ENCODE measurements at places on chromosomes 7 and 10.

- no peak for DNase-seq
These were observed 744 bp downstream of the CREM start for GRCh38 chr10:35127289-35127891.

- DNase-seq = no peak
These were observed 301.0 kb downstream of the SORCS1 start for GRCh38 chr10:106863549-106863948.

DNA sequence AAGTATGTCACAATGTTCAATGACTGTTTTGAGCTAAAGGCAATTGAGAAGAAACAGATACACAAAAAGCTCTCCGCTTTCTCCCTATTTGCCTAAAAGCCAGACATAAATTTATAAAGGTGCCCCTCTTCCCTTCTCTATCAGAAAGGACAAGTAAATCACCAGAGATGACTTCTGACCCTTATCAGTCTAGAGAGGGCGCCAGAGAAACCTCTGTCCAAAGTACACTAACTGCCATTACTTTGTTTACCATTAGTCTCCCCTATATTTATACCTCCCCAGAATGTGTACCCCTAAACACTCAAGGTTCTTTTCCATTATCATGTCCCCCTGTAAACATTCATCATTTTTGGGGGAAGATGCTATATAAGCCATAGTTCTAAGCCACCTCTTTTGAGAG is 49.3 kb downstream of the TPK1 start:
- DNase-seq = no peak

GRCh38 chr7:51315393-51316261 is 982 bp downstream of the COBL start:
- no peak for DNase-seq

DNA sequence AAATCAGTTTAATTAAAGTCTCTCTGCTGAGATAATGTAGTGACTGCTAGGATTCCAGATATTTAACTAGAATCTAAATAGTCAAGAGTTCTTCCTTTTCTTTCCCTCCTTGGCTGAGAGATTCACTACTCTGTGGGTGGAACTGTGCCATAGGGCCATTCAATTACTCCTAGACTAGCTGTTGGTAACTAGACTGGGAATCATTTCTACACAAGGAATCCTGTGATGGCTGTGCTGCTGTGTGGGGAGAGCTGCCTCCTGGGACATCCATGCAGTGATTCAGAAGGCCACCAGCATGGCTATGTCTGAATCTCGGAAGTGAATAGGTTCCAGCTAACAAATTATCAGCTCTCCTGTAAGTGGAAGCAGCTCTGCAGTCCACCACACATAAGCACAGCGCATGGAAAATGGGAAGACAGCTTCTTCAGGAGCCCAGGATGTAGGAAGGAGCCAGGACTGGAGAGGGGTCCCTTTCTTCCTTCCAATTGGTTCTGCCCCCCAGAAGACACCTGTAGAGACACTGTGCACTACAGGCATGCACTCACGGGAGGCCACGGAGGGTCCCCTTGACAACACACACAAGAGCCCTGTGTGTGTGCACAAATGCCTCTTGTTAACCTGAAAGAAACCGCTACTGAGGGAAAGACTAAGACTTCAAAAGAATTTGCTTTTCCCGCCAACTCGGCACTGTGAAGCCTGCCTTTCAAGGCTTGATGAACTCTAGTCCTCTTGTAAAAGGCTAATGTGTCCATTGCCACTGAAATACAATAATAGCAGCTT is 66.5 kb downstream of the SCRN1 start:
- no peak for DNase-seq

GRCh38 chr7:37601321-37601720 is 82.2 kb upstream of the GPR141 start:
- DNase-seq = no peak

DNA sequence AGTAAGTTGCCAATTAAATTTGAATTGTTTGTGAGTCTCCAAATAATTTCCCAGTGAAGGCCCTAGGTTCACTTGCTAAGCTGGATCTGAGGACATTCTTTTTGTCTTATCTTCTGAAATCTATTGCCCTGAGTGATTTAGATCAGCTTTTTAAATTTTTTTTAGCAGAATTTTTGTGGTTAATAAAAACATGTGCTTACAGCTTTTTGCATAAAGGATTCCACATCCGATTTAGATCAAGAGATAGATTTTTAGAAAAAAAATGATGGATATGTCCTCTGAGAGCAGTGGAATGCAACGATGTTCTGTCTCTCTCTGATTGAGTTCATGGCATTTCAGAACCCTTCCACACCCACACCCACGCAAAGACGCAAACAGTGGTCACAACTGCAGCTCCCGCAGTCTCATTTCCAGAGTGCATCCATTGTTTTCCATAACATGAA is 358.8 kb downstream of the SUGCT start:
- no peak for DNase-seq

GRCh38 chr10:132355754-132356153 is 23.8 kb downstream of the LRRC27 start:
- DNase-seq = no peak

DNA sequence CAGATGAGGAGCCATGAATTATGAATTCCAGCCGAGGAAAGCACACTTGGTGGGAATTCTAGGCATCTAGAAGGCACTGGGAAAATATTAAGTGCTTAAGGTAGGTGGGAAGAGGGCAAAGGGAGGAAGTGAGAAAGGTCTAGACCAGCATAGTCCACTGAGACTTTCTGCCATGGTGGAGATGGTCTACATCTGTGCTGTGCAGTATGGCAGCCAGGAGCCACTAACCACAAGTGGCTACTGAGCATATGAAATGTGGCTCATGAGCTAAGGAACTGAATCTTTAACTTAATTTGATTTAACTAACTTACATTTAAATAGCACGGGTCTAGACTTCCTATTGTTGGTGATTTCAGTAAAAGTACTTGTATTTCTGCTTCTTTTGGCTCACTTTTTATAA is 82.5 kb upstream of the SEM1 start:
- DNase-seq = no peak

GRCh38 chr10:63605197-63605967 is 84.2 kb downstream of the REEP3 start:
- DNase-seq = no peak

DNA sequence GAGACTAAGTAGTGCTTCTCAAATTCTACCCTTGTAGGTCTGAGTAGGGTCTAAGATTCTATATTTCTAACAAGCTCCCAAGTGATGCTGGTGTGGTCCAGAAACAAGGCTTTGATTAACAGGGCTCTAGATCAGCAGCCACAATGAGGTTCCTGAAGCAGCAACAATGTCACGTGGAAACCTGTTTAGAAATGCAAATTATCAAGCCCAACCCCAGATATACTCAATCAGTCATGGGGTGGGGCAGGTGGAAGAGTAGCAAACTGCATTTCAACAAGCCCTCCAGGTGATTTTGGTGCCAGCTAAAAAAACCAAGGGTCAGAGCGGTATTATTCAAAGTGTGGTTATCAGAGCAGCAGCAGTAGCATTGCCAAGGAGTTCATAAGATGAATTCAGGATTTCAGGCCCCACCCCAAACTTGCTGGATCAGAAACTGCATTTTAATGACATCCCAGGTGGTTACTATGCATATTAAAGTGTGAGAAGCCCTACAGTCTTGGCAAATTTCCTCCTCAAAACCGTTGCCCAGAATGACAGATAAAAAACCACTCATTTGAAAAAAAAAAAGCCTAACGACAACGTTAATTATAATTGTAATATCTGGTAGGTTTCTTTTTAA is 199.2 kb downstream of the AHR start:
- DNase-seq = no peak

- DNase-seq = no peak
These were observed 135.9 kb upstream of the MBL2 start for GRCh38 chr10:52908478-52908877.

DNA sequence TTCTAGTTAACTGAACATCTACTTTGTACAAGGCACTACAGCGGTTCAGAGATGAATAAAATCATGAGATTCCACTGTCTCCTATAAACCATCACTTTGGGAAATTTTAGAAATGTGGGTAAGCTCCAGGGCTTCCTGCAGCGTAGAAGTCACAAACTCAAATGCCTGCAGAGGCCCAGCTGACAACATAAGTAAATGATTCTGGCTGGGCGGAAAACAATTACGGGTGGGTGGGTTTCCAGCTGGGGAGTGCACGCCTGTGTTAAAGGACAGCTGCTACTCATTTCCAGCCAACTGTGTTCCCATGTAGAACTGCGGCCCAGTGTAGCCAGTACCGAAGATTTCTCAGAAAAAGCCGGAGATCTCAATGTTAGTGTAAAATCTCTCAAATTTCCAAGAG is 69.5 kb upstream of the ATRNL1 start:
- no peak for DNase-seq

DNA sequence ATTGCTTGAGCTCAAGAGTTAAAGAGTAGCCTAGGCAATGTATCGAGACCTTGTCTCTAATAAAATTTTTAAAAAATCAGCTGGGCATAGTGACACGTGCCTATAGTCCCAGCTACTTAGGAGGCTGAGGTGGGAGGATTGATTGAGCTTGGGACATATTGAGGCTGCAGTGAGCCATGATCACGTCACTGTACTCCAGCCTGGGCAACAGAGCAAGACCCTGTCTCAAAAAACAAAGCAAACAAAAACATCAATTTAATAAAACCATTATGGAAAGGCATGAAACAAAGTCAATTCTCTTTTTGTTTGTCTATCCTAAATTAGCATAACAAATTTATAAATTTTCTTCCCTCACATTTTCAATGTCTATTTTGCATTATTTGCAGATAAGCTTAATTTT is 108.4 kb downstream of the PHF14 start:
- DNase-seq = no peak

- no peak for DNase-seq
These were observed at the start of gene SGMS1 for GRCh38 chr10:50623663-50624412. Gene SGMS1 (minus strand): TSS chr10:50623956. CDS start chr10:50344114, 279,842 bp downstream.

GRCh38 chr7:80466636-80467035 is 45.2 kb downstream of the GNAT3 start:
- no peak for DNase-seq

- no peak for DNase-seq
These were observed 148.5 kb downstream of the POLR1F start for GRCh38 chr7:19560111-19560883.

DNA sequence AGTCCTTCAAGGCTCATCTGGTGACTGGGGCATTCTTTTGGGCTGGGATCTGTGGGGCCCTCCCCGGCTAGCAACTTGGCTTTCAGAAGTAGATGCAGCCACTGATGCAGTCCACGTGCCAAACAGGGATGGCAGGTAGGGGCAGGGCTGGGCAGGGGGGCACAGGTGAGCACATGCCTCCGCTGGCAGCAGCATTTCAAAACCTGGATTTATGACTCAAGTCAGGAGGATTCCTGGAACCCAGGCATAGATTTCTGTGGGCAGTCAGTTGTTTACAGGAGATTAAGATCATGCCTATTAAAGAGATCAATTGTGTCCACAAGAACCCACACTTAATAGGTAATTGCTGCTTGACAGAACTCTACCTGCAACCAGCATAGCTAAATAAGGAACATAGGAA is 839 bp upstream of the HABP2 start:
- DNase-seq = no peak

DNA sequence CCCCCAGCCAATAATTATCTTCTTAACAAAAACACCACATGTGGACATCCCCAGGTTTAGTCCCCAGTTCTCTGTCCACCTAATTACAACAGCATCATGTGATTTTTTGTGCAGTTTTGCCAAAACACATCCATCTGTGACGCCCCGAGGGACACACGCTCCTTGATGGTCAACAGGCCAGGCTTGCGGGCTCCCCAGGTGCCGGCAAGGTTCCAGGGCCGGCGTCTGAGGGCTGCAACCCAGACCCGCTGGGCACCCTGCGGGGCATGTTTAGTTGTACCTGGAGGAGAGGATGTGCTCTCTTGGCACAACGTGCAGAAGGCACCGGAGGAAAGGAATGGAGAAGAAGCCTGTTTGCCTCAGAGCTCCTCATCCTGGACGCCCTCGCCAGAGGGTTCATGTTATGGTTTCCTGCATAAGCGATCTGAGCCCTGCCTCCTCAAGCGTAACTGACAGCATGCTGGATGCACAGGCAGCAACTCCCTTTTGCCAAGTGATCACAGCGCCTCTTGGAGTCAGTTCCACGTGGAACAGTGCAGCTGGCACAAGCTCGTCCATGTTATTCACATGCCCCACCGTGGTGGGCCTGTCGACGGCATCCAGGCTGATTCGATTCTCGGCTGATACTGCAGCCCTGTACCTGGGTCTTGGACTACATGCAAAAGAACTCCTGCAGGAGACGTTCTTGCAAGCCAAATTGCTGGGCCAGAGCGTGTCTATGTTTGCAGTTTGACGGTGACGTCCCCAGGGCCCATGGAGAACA is 41.6 kb downstream of the JAKMIP3 start:
- no peak for DNase-seq

DNA sequence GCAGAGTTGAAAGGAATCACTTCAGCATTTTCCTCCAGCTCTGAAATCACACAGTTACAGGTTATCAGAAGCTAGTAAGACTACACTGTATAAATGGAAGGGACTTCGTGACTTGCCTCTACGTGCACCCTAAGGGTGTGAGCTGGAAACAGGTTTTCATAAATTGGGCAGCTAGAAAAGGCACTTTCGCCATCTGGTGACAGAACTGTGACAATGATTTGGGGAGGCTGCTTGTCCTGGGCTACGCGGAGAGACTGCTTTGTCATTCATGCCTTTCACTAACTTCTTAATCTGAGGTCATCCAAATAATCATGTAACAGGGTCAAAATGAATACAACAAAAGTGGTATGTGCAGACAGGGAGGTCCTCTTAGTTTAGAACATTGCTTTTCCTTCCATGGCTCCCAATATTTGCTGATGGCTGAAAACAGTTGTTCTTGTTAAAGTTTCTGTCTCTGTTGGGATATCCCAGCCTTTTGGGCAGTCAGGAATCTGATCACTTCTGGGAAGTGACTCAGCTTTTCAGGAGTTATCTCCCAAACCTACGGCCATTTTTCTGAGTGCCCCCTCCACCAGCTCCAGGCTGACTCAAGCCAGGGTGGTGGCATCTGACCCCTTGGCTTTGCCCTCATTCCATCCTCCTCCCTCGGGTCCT is 17.8 kb downstream of the VWC2 start:
- DNase-seq = no peak

- no peak for DNase-seq
These were observed 35.1 kb downstream of the RHOBTB1 start for GRCh38 chr10:60908896-60909295.

DNA sequence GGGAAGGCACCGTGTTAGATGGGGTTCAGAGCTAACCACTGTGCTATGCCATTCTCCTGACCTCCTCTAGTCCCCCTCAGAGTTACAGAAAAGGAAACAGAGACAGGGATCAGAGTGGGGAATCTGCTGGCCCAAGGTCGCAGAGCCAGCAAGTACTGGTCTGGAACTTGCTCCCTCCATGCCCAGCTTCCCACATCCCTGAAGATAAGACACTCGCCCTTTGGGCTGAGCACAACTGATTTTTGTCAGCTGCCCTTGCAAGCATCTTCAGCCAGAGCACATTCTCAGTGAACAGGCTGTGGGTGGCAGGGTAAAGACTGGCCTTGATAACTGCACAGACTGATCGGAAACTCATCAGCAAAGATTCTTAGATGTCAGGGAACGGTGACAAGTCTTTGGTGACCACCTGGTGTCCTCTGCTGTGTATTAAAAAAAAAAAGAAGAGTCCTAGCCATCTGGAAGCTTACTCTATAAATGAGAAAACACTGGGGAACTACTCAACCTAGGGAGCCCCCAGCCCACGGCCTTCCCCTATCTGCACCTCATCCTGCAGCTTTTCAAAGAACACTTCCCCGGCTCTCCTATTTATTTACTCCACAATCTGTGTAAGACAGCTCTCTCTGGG is 1.3 kb upstream of the SORBS1 start:
- DNase-seq = no peak

- DNase-seq = no peak
These were observed 16.4 kb downstream of the NACAD start for GRCh38 chr7:45072131-45073030.

- DNase-seq = no peak
These were observed 49.3 kb downstream of the CCDC6 start for GRCh38 chr10:59857049-59857448.

GRCh38 chr10:123355748-123356481 is 201.7 kb downstream of the BUB3 start:
- no peak for DNase-seq
